Sigmoid colon (tissue), 7 donors: ENCODE measurements at places on chromosomes 3 and 15. TPM values are rescaled to one million over a fixed set of nuclear protein-coding genes. Genes with fewer than 3 reads are reported as not detected.

The TIMP4 gene
- 3.5 TPM for polyA plus RNA-seq

The WNT7A gene
- 0.03 TPM for polyA plus RNA-seq

The DLL4 gene
- 12.2 TPM for polyA plus RNA-seq

The OSTN gene
- not detected for polyA plus RNA-seq

The HHATL gene
- polyA plus RNA-seq, result 0.31 TPM
